RKO (cell line): ENCODE measurements at places on chromosomes 12 and 14.

DNA sequence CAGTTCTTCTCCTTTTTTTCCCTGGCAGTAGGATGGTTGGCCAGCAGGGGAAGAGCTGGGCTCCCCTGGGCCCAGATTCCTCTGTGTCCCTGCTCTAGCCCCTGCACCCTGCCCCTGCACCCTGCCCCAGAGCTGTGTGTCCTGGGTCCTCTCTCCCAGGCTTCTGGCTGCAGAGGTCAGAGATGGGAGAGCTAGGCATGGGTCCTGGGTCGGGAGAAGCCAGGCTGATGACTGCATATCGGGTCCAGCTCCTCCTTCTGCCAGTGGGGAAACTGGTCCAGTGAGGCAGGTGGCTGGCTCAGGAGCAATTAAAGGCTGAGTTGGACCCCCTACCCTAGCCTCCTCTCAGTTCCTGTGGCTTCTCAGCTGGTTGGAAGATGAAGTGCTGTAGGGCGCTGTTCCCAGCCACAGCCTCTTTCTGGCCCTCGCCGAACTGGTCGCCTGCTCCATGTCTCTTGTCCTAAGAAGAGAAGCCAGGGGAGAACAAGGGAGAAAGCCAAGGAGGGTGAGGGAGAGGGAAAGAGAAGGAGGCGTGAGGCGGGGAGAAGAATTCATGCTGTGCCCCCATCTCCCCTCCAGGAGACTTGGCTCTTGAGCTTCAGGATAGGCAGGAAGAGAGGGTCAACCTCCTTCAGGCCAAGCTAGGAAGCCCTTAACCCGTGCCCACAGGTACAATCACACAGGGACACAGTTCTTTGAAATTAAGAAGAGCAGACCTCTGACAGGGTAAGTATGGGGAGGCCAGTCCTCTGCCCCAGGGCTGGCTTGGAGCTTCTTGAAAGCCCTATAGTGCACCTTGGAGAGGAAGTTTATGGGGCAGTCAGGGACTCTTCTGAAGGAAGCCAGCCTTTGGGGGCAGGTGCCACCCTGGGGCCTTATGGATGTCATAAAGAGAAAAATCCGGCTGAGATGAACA lies 9.5 kb downstream of the VASH1 start:
- no peak for DNase-seq

- peak; percentile 75 for DNase-seq
Measured at GRCh38 chr14:103391048-103391447, 5.8 kb downstream of the MARK3 start.

DNA sequence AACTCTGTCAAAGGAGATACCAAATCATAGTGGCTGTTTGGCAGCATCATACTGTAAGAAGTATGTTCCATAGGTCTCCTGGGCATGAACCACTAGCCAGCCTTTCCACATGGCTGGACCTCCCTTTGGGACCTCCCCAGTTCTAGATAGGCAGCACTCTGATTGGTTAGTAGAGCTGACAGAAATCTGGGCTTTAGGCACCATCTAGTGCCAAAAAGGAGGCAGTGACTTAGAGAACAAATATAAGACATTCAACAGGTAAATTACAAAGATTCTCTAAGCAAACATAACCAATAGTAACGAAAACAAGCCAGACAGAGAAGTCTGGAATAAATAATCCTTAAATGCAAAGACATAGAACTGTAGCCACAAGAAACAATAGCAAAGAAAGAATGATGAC lies 148.0 kb upstream of the PDE3A start:
- DNase-seq, result peak; percentile 61

DNA sequence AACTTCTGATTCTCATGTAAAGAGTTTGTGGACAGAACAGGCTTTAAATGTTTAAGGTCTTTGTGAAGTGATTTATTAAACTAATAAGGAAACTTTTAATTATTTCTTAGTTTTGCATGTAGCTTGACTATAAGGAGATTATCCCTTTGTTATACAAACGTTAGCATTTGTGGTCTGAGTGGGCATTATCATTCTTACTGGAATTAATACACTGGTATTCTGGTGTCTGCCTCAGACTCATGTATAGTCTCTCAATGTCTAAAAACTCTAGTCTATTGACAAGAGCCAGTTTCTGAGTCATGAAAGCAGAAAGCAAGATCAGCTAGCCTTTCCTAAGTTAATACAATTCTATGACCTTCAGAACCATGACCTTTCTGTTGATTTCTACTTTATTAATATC lies 51.3 kb downstream of the SOX5 start:
- DNase-seq, result no peak

DNA sequence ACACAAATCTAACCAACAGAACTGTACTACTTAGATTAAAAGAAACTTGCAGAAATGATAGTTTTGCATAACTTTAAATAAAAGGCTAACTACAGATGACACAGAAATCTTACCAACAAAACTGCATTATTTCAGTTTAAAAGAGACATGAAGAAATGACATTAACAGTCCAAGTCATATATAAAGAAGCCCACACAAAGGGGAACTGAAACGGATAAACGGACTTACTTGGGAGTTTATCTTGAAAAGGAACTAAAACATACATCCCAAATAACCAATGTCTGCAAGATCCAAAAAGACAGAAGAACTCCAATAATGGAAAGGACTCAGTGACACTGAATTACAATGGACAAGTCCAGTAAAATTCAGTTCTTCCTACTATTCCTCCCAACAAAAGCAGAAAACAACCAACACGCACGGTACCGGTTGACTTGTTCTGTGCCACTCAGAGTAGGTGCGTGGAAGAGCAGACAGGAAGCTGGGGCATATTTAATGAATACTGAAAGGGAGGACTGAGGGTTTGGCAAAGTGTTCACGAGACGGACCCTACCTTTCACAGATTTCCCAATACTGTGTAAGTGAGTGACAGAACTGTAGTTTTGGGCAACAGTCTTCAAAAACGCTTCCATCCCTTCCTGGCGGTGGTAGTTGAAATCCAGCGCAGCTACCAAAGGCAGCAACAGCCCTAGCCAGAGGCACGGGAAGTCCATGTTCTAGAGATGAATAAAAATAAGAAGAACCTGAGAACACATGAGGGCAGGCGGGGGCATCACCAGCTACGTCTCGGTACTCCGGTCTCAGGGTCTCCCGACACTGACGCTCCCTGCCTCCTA lies 627 bp downstream of the CPM start:
- DNase-seq, result no peak

- no peak for DNase-seq
Measured at GRCh38 chr12:44526655-44527182, 349.4 kb downstream of the NELL2 start.

DNA sequence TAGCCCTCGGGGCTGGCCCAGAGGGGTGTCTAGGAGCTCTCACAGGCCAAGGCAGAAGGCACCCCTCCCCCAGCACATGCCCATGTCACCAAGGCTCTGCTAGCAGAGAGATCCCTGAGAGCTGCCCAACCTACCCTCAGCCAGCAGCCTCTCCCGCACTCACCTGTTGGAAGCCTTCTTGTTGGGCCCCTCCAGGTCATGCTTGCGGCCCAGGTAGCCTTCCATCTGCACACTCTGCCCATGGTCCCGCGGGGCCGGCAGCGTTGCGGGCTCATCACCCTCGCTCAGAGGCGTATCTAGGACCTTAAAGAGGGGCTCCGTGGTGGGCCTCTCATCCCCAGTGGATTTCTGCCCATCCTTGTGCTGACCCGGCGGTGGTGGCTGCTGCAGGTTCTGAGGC lies 49.1 kb downstream of the PLEKHG3 start:
- no peak for DNase-seq

GRCh38 chr12:118103201-118103600 lies 610 bp downstream of the VSIG10 start:
- DNase-seq, result peak; percentile 36

GRCh38 chr14:21105095-21105494 lies 4.2 kb downstream of the TMEM253 start:
- no peak for DNase-seq

GRCh38 chr14:26379951-26380350 lies 217.9 kb downstream of the NOVA1 start:
- DNase-seq, result no peak

- no peak for DNase-seq
Measured at GRCh38 chr12:66964629-66965028, 285.8 kb upstream of the GRIP1 start.
